ENCODE measurements at places on chromosomes 2 and 18.

DNA sequence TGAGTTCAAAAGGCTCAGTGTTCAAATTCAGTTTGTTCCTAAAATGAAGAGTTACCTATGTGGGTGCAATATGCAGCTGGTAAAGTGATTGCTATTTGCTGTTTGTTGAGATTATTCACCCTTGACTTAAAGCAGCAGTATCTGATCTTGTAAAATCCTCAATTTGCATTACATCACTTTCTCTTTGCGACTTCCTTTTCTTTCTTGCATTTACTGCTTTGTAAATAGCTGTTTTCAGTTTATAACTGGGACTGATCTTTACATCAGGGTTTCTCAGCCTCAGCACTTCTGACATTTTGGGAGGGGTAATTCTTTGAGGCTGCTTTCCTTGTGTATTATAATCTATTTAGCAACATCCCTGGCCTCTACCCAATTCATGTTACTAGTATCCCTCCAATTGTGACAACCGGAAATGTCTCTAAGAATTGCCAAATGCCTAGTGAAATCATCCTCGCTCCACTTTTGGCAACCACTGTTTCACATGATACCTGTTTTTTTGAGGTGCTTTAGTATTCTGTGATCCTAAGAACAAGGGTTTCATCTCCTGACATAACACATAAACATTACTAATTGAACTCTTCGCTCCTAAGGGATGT is 12.1 kb upstream of the ERCC3 start:
- no peak for DNase-seq

DNA sequence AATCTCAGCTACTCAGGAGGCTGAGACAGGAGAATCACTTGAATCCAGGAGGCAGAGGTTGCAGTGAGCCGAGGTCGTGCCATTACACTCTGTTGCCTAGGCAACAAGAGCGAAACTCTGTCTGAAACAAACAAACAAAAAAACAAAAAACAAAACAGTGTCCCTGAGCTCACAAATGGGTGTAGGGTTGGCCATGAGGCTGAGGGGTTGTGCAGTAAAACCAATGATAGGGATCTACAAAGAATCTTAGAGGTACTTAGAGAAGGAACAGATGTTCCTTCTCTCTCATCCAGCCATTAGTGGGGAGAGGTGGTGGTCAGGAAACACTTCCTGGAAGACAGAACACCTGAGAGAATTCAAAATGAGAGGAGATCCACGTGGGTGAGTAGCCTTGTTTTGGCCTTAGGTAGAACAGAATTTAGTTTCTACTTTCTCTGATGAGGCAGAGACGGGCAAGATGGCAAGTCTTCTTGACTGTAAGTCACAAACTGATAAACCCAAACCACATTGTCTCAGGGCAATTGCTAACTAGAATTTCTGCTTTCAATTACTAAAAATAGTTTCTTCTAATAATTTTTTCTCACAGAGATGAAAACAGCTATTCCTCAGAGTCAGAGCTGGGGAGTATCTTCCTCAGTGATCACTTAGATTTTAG is 61.5 kb upstream of the PPM1B start:
- DNase-seq: no peak

DNA sequence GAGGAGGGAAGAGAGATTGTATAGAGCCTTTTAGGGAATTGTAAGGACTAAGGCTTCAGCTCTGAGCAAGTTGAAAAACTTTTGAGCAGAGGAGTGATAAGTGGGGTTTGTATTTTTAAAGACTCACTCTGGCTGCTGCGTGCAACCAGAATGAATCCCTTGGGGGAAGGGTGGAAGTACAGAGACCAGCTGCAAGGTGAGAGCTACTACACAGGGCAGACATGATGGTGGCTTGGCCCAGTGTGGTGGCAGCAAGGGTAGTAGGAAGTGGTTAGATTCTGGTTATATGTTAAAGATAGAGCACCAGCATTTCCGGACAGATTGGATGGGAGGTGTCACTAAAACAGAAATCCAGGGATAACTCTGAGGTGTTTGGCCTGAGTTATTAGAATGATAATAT is 10.1 kb upstream of the SESTD1 start:
- DNase-seq: no peak

GRCh38 chr2:12008425-12009061 is 262.1 kb downstream of the LPIN1 start:
- no peak for DNase-seq

GRCh38 chr2:19021721-19022120 is 336.7 kb downstream of the OSR1 start:
- DNase-seq: no peak

GRCh38 chr2:8669157-8669817 is 12.6 kb upstream of the ID2 start:
- no peak for DNase-seq

DNA sequence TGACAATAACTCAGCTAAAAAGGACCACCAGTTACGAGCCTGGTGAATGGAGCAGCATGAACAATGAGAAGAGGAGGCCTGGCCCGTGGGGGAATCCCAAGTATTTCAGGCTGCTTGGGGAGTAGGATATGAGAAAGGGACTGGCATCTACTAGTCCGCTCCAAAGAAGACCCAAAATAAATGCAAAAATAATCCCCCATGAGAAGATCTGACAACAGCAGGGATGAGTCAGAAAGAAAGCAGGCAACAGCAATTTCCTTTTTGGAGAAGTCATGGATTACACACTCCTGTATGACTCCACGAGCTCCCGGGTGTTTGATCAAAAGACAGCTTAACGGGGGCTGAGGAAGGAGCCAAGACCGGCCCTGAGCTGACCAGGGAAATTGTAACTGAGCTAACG is 111.4 kb downstream of the SOX11 start:
- no peak for DNase-seq

GRCh38 chr18:59690996-59691395 is 6.2 kb downstream of the CCBE1 start:
- DNase-seq: no peak

DNA sequence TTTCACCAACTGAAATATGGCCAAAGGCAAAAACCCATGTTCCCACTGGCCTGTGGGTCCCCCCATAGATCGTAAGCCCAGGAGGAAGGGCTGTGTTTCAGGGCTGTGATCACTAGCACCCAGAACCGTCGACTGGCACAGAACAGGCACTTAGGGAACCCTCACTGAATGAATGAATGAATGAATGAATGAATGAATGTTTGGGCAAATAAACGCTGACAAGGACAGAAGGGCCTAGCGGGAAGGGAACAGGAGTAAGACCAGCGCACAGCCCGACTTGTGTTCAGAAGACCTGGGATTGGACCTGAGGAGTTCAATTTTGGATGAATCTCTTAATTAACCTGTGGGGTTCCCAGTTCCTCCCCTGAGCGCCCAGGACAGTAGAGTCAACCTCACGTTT is 76.2 kb downstream of the TPO start:
- DNase-seq: no peak

DNA sequence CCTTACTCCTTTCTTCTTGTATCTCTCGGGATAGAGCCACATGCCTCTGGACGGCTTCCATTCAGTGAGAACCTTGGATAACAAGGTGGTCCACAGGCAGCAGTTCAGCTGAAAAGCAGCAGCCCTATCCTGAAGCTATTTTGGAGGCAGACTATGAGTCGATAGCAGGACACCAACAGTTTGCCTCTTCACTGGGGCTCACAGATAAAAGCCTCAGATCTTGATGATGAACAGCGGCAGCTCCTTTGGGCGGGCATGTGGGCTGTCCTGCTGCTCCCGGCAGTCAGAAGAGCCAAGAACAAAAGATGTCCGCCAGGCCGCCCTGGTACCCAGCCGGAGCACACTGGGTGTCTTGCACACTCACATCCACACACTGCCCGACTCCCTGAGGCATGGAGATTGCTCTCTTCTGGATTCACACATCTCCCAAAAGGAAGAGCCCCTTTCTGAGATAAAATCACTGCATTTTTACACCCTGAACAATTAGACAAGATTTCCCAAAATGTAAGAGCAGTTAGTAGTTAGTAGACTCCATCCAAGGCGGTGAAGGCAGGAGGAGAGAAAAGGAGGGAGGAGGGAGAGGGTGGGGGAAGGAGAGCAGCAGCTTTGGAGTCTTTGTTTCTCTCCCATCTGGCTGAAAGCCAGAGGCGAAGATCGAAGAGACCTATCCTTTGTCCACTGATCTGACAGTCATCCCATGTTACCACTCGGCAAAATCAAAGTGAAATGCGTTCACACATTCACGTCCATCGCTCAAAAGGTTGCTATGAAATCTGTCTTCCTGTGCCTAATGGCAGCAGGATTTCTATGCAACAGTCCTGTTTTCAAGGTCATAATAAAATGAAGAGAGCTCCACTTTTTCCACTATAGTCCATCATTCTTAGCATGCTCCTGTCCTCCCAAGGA is 90.1 kb upstream of the KLF7 start:
- peak; percentile 61 for DNase-seq

GRCh38 chr2:3154700-3155099 is 222.9 kb downstream of the EIPR1 start:
- no peak for DNase-seq

DNA sequence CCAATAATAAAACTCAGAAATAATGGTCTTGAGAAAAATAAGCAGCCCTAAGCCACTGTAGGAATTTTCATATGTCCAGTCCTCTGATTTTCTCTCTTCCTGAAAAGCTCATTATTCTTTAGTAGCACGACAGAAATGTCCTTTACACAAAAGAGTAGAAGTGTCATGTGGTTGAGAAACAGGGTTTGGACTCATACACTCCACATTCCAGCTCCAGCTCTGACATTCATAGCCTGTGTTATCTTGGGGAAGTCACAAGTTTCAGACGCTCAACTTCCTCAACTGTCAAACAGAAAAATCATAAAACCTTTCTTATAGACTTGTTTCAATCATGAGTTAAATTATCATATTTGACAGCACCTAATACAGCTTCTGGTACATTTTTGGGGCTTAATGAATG is 511.5 kb downstream of the TNS1 start:
- DNase-seq: no peak
